Stimulated activated CD8-positive, alpha-beta memory T cell treated with anti-CD3 and anti-CD28 coated beads, Interleukin-15, amount 100 ng/mL, for 24 hours (primary cell): ENCODE measurements at places on chromosomes 6 and 20.

GRCh38 chr6:5566718-5567117 is 305.4 kb downstream of the FARS2 start:
- DNase-seq = no peak

GRCh38 chr6:161379834-161380582 is 106.1 kb upstream of the AGPAT4 start:
- DNase-seq = no peak

DNA sequence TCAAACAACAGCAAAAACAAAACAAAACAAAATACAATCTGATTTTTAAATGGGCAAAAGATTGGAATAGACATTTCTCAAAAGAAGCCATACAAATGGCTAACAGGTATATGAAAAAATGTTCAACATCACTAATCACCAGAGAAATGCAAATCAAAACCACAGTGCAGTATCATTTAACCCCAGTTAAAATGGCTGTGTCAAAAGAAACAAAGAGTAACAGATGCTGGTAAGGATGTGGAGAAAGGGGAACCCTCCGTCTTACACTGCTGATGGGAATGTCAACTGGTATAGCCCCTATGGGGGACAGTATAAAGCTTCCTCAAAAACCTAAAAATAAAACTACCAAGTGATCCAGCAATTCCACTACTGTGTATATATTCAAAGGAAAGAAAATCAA is 10.9 kb upstream of the NELFCD start:
- DNase-seq = no peak

DNA sequence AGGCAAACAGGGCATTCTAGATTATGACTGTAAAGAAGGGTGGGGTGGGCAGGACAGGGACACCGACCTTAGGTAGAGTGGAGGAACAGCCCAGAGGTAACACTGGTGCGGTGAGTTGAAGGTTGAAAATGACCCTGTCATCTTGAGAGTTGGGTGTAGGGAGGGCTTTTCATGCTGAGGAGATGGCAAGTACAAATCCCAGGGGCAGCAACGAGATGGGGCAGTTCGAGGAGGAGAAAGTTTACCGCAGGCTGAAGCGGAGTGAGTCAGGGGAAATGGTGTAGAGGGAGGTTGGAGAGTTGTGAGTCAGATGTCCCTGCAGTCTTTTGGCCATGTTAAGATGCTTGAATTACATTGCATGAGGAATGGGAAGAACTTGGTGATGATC is 101.1 kb downstream of the HIVEP1 start:
- no peak for DNase-seq

GRCh38 chr20:32563311-32564272 is 21.5 kb downstream of the NOL4L start:
- DNase-seq = no peak

GRCh38 chr6:138559143-138559542 is 59.8 kb upstream of the NHSL1 start:
- no peak for DNase-seq

DNA sequence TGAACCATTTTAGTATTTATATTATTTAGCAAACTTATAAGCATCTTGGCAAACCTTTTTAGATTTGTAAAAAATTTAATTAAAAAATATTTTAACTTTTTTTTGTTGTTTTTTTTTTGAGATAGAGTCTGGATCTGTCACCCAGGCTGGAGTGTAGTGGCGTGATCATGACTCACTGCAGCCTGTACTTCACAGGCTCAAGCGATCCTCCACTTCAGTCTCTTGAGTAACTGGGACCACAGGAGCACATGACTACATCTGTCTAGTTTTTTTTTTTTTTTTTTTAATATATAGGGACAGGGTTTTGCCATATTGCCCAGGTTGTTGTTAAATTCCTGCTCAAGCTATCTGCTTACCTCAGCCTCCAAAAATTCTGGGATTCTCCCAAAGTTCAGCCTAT is 161.1 kb downstream of the EYS start:
- DNase-seq = no peak

GRCh38 chr6:33513213-33513612 is 58.8 kb downstream of the ZBTB9 start:
- no peak for DNase-seq

- DNase-seq = no peak
Measured at GRCh38 chr6:123638865-123639264, 2.1 kb upstream of the TRDN start.

DNA sequence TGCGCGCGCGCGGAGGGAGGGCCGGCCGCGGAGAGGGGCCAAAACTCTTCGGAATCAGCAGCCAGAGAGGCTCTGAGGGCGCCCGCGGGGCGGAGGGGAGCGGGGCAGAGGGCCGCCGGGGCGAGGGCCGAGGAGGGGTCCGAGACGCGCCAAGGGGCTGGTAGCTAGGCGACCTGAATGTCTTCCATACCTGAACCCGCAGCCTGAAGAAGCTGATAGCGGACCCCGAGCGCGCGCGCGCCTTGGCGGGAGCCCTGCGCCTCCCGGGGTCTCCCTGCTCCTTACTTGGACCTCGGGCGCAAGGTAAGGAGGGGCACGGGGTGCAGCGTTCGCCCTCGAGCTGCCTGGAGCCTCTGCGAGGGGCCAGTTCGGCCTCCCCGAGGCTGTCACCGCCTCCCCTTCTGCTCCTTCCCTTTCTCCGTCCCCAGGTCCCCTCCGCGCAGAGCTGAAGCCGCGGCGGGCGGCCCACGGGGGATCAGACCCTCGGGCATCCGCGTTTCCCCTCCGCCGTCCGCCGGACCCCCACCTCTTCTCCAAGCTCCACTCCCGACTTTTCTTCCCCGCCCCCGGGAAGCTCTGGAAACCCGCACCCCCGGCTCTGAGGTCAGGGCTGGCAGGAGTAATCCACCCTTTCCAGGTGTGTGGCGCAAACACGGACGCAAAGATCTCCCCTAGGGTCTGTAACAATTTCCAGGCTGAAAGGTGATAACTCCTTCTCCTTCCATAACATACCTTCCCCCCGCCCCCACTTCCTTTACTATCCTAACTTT is 13.1 kb upstream of the DEK start:
- DNase-seq = no peak

- no peak for DNase-seq
Measured at GRCh38 chr6:33549196-33549595, 30.9 kb downstream of the BAK1 start.

DNA sequence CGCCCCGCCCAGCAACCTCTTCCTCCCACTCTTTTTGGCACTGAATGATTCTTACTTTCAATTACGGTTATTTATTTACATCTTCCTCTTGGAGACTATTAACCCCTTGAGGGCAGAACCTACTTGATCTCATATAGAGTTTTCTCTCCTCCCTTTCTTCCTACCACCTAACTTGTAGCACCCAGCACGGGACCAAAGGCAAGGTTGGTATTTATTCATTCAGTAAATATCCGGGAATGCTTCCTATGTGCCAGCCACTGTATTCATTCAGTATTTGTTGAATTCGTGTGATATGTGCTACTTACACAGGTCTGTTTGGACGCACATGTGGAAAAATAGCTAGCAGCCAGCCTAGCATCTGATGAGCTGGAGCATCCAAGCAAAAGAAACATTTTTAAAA is 1.3 kb upstream of the CNKSR3 start:
- no peak for DNase-seq

- DNase-seq = no peak
Measured at GRCh38 chr20:40954521-40955165, 74.0 kb upstream of the TOP1 start.

- DNase-seq = no peak
Measured at GRCh38 chr6:57216235-57217101, 5.6 kb downstream of the RAB23 start.

- DNase-seq = no peak
Measured at GRCh38 chr6:112204350-112204706, 50.0 kb downstream of the LAMA4 start.
